Left lung (tissue), 14 donors: ENCODE measurements at places on chromosomes 7 and 10.

DNA sequence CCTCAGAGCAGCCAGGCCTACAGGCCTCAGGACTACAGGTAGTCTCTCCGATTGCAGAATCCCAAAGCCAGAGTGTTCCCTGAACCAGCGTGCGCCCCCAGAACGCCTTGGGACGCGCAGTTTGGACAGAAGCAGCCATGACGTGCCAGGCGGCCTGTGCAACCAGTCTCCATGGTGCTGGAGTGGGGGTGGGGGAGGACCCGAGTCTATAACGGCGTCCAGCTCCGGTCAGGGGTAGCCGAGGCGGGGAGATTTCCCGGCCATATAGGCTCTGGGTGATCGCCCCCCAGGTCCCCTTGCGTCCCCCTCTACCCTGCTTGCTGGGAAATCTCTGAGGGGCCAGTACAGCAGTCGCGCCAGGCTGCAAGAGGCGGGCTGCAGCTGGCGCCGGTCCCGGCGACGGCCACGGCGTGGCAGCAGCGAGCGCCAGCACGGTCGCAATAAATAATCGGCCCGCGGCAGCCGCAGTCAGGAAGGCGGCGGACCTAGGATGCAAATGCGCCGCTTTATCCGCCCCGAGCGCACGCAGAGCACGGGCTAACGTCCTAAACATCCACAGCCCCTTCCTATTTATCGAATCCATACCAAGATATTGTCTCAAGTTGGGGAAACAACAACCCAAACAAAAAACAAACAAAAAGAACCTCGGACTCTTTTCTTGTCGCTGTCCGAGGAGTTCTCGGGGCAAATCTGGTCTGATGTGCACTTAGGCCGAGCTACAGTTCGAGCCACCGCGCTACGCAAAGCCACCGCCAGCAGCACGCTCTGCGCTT lies 1.6 kb downstream of the HOXA3 start:
- peak; percentile 71 for DNase-seq

GRCh38 chr7:124514471-124514870 lies 251.1 kb downstream of the GPR37 start:
- no peak for DNase-seq

GRCh38 chr10:133294189-133294588 lies 14.5 kb downstream of the TUBGCP2 start:
- peak; percentile 69 for DNase-seq

DNA sequence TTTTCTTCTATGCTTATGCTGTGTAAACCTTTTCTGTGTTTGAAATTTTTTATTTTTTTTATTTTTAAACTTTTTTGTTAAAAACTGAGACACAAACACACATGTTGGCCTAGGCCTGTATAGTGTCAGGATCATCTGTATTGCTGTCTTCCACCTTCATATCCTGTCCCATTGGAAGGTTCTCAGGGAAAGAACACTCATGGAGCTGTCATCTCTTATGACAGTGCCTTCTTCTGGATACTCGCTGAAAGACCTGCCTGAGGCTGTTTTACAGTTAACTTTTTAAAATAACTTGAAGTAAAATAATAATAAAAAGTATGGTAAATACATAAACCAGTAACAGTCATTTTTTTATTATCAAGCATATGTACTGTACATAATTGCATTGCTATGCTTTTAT lies 34.1 kb downstream of the CREM start:
- DNase-seq, result no peak

DNA sequence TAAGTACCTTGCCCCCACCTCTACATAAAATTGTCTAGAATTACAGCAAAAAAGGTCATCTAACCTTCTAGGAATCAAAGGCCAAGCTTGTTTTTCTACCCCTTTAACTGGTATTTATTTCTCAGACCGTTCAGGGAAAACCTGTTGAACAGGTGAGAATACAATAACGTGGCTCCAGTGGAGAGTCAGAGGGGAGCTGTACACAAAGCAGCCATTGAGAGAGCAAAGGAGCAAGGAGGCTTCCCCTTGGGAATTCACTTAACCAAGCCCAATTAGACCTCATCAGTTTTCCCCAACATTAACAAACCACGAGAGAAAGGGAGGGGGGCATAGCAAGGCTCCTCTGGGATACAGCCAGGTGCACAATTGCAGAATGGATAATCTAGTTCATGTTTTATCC lies 101.9 kb downstream of the ELMO1 start:
- no peak for DNase-seq
